Vagina (tissue), 2 donors: ENCODE measurements at places on chromosomes 6 and 20.
A peak's percentile ranks its signal among the peaks of the same experiment; 100 is the strongest.

GRCh38 chr6:104632588-104632987 lies 227.1 kb downstream of the HACE1 start:
- H3K4me3 ChIP-seq: no peak overlapping the region
- DNase-seq: no peak
- H3K27ac ChIP-seq: no peak overlapping the region
- no peaks in the 10 kb centered on the region for H3K27me3 ChIP-seq

GRCh38 chr20:26347396-26347795 lies 650.7 kb upstream of the ZNF337 start:
- H3K27me3 ChIP-seq: no peaks in the 10 kb centered on the region
- no peak overlapping the region for H3K4me3 ChIP-seq
- no peak overlapping the region for H3K27ac ChIP-seq
- H3K36me3 ChIP-seq: no peaks in the 10 kb centered on the region
- no peak for DNase-seq

GRCh38 chr6:135630789-135631376 lies 133.3 kb upstream of the AHI1 start:
- no peak overlapping the region for H3K27ac ChIP-seq
- no peaks in the 10 kb centered on the region for H3K27me3 ChIP-seq
- no peaks in the 10 kb centered on the region for H3K4me1 ChIP-seq
- no peak for DNase-seq
- no peak overlapping the region for H3K4me3 ChIP-seq

DNA sequence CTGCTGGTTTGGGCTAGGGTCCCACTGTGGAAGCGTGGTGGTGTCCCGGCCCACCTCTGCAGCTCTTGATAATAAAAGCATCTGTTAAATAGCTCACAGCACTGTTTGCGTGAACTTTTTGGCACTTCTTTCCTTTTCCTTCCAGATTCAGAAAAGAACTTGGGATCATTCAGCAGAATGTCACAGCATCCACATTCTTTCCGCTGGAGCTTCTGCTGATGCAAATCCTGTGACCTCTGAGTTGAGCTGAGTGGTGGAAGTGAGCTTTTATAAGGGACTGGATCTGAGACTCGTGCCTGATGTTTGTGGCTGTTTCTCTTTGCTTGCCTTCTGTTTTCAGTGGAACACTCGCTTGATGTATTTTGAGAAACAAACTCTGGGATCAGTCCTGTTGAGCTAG lies 3.9 kb downstream of the OSBPL2 start:
- no peak for DNase-seq
- no peaks in the 10 kb centered on the region for H3K36me3 ChIP-seq
- H3K4me1 ChIP-seq: peaks cover 86% of the 10 kb centered on the region
- no peaks in the 10 kb centered on the region for H3K27me3 ChIP-seq

DNA sequence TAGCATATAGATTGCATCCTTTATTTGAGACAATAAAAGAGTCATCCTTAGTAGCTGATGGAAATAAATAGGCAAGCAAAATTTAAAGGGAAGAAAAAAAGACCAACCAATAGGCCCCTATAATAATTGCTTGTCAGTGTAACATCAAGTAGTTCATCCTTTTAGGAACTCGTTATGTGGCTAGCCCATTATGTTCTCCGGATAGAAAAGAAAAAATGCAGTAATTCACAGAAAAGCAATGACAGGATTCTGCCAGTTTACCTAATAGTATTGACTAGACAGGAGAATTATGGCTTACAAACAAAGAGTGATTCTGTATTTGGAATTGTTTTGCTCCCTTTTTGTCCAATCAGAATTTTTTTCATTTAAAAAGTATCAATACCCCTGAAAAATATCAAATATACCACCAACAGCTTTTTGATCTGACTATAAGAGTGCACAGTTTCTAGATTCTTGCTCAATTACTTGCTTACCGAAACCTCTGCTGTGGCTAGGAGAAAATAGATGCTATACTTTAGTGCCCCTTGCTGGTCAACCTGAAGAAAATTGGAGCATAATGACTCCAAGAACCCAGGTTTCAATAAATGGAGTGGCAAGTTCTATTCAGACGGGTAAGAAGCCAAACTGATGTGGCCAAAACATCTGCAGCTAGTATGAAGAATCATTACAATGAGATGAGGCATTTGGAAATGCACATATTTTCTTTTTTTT lies 91.5 kb upstream of the SASH1 start:
- DNase-seq: no peak
- H3K27me3 ChIP-seq: no peaks in the 10 kb centered on the region
- no peak overlapping the region for H3K4me3 ChIP-seq
- H3K36me3 ChIP-seq: no peaks in the 10 kb centered on the region

- no peaks in the 10 kb centered on the region for H3K4me1 ChIP-seq
- no peaks in the 10 kb centered on the region for H3K27me3 ChIP-seq
- no peak overlapping the region for H3K27ac ChIP-seq
- H3K36me3 ChIP-seq: no peaks in the 10 kb centered on the region
These were observed 104.7 kb upstream of the SGK1 start for GRCh38 chr6:134422426-134423231.

DNA sequence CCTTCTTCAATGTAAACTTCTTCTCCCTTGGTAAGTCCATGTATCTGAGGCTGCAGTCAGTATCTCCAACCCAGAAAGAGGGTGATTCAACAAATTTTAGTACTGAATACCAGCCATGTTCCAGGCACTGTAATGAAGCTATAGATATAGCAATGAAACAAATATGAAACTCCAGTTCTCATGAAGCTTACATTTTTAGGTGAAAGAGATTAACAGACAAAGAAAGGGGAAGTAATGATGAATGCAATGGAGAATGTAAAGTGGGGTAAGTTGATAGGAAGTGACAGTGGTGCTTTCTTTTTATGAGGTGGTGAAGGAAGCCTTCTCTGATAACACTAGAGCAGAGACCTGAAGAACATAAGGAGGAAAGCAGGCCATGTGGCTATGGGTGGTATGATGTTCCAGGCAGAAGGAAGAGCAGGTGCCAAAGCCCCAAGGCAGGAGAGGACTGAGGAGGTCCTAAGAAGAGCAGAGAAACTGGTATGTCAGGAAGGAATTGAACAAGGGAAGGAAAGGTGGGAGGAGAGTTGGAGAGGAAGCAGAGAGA lies 143.6 kb downstream of the TFAP2B start:
- no peak for DNase-seq
- no peaks in the 10 kb centered on the region for H3K4me1 ChIP-seq
- no peaks in the 10 kb centered on the region for H3K27me3 ChIP-seq
- H3K36me3 ChIP-seq: no peaks in the 10 kb centered on the region
- no peak overlapping the region for H3K4me3 ChIP-seq

- peak overlapping the region; percentile 87 for H3K4me3 ChIP-seq
- H3K27me3 ChIP-seq: no peaks in the 10 kb centered on the region
- H3K4me1 ChIP-seq: peaks cover 72% of the 10 kb centered on the region
- peak overlapping the region; percentile 91 for H3K27ac ChIP-seq
These were observed 993 bp downstream of the STX16 start for GRCh38 chr20:58651946-58652605.

GRCh38 chr6:32113386-32114352 lies 4.5 kb upstream of the TNXB start:
- H3K36me3 ChIP-seq: no peaks in the 10 kb centered on the region
- H3K27ac ChIP-seq: peak overlapping the region; percentile 94
- H3K4me3 ChIP-seq: no peak overlapping the region
- peaks cover 63% of the 10 kb centered on the region for H3K4me1 ChIP-seq
- H3K27me3 ChIP-seq: no peaks in the 10 kb centered on the region
- DNase-seq: no peak

DNA sequence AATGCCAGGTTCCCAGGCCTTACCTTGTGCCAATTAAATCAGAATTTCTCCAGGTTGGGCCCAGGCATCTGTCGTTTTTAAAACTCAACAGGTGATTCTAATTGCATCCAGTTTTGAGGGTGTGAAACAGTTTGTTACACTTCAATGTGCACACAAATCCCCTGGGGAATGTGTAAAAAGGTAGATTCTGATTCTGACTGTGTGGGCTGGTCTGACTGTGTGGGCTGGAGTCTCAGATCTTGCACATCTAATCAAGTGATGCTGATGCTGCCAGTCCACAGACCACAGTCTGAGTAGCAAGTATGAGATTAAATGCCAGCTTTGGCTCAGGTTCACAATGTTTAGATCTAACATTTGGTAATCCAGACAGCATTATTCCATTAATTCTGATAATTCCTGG lies 12.5 kb upstream of the ETV7 start:
- H3K27ac ChIP-seq: no peak overlapping the region
- no peak overlapping the region for H3K4me3 ChIP-seq
- no peaks in the 10 kb centered on the region for H3K36me3 ChIP-seq
- no peaks in the 10 kb centered on the region for H3K4me1 ChIP-seq

DNA sequence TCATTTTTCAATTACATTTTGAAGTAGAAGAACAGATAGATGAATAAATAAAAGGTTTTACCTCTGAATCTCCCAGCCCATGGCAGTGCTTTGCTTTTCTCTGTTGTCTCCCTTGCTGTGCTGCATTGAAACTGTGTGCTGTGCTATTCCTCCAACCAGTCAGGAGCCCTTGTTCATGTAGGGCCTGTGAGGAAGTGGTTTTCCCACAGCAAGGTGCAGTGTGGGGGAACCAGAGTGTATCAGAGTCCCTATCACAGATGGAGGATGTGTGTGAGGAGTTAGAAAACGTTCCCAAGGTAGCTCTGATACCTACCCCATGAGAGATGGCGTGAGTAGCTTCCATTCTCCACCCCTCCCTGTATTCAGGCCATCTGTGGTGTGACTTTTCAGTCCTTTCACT lies 72.8 kb upstream of the RALGAPA2 start:
- no peaks in the 10 kb centered on the region for H3K27me3 ChIP-seq
- H3K27ac ChIP-seq: no peak overlapping the region
- DNase-seq: no peak
- H3K4me1 ChIP-seq: peaks cover 16% of the 10 kb centered on the region

DNA sequence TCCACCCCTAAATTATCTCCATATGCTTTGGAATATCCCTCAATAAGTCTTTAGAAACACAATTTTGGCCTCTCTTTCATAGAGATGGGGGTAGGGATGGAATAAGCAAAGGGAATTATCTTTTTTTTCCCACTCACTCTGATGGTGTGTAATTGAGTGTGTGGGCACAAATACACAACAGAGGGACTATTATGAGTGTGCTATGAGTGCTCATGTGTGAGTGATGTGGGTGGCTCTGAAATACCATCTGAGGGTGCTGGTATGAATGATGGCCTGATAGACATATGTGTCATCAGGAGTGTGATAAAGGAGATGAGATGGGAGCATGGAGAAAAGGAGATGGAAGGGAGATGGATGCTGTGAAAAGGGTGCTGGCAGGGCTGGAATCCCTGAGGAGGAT lies 35.6 kb downstream of the GSS start:
- no peak overlapping the region for H3K4me3 ChIP-seq
- DNase-seq: no peak
- peaks cover 19% of the 10 kb centered on the region for H3K4me1 ChIP-seq
- H3K27me3 ChIP-seq: no peaks in the 10 kb centered on the region

GRCh38 chr6:15431762-15432483 lies 186.1 kb downstream of the JARID2 start:
- H3K27ac ChIP-seq: no peak overlapping the region
- H3K4me3 ChIP-seq: no peak overlapping the region
- peaks cover 51% of the 10 kb centered on the region for H3K4me1 ChIP-seq

DNA sequence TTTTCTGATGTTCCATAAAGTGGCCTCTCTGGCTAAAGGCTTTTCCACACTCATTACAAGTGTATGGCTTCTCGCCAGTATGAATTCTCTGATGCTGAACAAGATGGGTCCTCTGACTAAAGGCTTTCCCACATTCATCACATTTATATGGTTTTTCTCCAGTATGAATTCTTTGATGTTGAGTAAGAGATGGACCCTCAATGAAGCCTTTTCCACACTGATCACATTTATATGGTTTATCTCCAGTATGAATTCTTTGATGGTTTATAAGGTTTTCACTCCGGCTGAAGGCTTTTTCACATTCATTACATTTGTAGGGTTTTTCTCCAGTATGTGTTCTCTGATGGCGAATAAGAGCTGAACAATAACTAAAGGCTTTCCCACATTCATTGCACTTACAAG lies 20.4 kb downstream of the ZNF184 start:
- no peak overlapping the region for H3K4me3 ChIP-seq
- peaks cover 75% of the 10 kb centered on the region for H3K36me3 ChIP-seq
- H3K4me1 ChIP-seq: no peaks in the 10 kb centered on the region
- H3K27ac ChIP-seq: no peak overlapping the region

- no peaks in the 10 kb centered on the region for H3K4me1 ChIP-seq
- H3K4me3 ChIP-seq: no peak overlapping the region
- no peak for DNase-seq
- H3K27me3 ChIP-seq: no peaks in the 10 kb centered on the region
- no peaks in the 10 kb centered on the region for H3K36me3 ChIP-seq
- H3K27ac ChIP-seq: no peak overlapping the region
These were observed 8.8 kb downstream of the SLC17A2 start for GRCh38 chr6:25921525-25922203.

DNA sequence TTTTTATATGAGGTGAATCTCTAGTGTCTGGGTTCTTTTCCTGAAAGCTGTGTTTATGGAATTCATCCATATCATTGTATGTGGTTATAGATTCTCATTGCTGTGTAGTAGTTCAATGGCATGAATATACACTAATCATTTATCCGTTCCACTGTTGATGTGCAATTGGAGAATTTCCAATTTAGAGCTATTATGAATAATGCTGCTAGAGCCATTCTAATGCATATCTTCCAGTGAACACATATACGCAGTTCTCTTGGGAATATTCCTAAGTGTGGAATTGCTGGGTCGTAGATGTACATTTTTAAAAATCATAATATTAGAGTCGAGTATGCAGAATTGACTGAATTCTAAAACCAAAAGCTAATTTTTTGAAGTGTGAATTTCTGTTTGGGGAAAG lies 327.5 kb upstream of the JAG1 start:
- H3K4me1 ChIP-seq: peaks cover 11% of the 10 kb centered on the region
- H3K27ac ChIP-seq: no peak overlapping the region
- no peaks in the 10 kb centered on the region for H3K36me3 ChIP-seq
- no peak overlapping the region for H3K4me3 ChIP-seq
- no peak for DNase-seq
- H3K27me3 ChIP-seq: no peaks in the 10 kb centered on the region

- H3K4me1 ChIP-seq: no peaks in the 10 kb centered on the region
- no peaks in the 10 kb centered on the region for H3K27me3 ChIP-seq
- no peak for DNase-seq
- H3K36me3 ChIP-seq: no peaks in the 10 kb centered on the region
These were observed 17.1 kb upstream of the HECA start for GRCh38 chr6:139117734-139118133.

DNA sequence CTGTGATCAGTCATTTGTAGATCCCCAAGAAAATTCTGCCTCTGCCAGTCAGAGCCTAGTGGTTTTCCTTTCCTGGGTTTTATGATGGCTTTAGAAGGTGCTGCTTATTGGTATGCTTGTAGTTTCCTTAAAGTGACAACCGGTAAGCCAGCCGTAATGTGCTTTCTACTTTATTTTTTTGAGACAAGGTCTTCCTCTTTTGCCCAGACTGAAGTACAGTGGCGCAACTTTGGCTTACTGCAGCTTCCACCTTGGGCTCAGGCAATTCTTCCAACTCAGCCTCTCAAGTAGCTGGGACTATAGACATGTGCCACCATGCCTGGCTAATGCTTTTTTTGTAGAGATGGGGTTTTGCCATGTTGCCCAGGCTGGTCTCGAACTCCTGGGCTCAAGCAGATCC lies 23.5 kb downstream of the MCM8 start:
- no peaks in the 10 kb centered on the region for H3K36me3 ChIP-seq
- H3K27me3 ChIP-seq: no peaks in the 10 kb centered on the region
- no peaks in the 10 kb centered on the region for H3K4me1 ChIP-seq
- H3K4me3 ChIP-seq: no peak overlapping the region
- H3K27ac ChIP-seq: no peak overlapping the region
- no peak for DNase-seq

- H3K4me1 ChIP-seq: no peaks in the 10 kb centered on the region
- H3K27ac ChIP-seq: no peak overlapping the region
- no peaks in the 10 kb centered on the region for H3K27me3 ChIP-seq
- H3K4me3 ChIP-seq: no peak overlapping the region
- no peaks in the 10 kb centered on the region for H3K36me3 ChIP-seq
These were observed 193.6 kb upstream of the SLC24A3 start for GRCh38 chr20:19018881-19019280.
